Activated CD4-positive, alpha-beta T cell treated with anti-CD3 and anti-CD28 coated beads for 4 hours (primary cell): ENCODE measurements at places on chromosomes 4 and X.

DNA sequence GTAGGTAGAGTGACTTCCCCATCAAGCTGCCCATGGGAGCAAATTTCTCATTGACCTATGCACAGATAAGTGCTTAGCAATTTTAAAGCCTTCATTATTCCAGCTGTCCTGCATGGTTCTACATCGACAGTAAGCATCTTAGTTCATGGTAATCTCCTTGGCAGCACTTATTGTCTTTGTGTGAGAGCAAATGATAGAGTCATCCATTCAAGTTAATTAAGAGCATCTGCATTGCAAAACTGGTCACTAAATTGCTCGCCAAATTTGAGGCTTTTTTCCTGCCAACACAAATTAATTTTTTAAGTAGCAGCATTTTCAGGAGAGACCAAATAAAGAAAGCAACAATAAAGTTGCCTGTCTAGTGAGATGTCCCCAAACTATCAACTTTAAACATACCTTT, 76.7 kb downstream of the SH3BGRL start:
- no peak for DNase-seq

DNA sequence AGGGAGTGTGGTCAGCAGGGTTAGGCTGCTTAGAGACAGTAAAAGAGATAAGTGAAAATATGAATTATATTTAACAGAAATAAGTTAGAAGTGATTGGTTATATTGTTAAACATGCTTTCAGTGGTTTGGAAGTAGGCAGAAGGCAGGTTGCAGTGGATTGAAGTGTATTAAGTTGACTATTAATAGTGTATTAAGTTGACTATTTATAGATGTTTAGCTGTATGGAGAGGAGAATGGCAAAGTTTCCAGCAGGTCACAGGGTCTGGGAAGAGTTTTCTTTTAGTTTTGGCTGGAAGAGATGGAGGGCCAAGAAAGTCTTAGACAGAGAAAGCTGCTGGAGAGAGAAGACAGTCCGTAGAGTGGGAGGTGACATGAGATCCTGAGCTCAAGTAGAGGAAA, 7.9 kb downstream of the SMIM20 start:
- no peak for DNase-seq

- no peak for DNase-seq
These were observed 91.4 kb downstream of the ARSJ start for GRCh38 chr4:113888006-113888405.

GRCh38 chr4:69910016-69910782, 20.7 kb upstream of the CSN1S1 start:
- DNase-seq, result no peak

- DNase-seq, result no peak
These were observed 84.6 kb upstream of the STS start for GRCh38 chrX:7062903-7063302.

GRCh38 chr4:156560701-156561100, 410.9 kb downstream of the PDGFC start:
- no peak for DNase-seq

DNA sequence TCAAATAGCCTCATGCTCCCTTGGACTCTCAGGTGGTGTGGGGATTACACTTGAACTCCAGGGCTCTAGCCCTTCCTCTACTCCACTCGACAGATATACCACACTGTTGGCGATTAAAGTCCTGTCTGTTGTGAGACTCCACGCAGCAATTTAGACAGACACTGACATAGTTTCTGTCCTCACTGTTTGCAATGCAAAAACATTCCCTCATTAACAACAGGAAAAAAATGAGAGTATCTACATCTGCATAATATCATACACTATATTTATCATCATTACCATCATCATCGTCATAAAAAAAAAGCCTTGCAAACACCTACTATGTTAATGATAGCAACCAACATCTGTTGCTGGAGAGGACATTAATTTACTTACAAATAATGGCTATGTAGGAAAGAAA, 132.4 kb downstream of the RASL11B start:
- no peak for DNase-seq

DNA sequence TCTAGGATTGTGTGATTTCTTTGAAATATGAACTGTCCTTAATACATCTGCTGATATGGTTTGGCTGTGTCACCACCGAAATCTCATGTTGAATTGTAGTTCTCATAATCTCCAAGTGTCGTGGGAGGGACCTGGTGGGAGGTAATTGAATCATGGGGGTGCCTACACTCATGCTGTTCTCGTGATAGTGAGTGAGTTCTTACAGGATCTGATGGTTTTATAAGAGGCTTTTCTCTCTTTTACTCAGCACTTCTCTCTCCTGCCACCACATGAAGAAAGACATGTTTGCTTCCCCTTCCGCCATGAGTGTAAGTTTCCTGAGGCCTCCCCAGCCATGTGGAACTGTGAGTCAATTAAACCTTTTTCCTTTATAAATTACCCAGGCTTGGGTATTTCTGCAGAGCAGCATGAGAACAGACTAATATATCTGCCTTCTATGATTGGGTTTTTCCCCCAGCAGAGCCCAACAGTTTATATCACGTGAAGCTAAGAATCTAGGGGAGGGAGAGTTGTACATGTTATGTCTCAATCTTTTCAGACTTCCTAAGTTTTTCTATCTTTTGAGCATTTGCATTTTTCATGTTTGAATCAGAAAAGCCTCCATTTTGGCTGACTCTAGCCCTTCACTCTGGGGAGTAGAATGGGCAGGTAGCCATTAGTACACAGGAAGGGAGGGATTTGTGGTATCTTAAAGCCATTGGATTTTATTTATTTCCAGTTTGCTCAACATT, 58.9 kb downstream of the PLAC1 start:
- DNase-seq, result no peak

DNA sequence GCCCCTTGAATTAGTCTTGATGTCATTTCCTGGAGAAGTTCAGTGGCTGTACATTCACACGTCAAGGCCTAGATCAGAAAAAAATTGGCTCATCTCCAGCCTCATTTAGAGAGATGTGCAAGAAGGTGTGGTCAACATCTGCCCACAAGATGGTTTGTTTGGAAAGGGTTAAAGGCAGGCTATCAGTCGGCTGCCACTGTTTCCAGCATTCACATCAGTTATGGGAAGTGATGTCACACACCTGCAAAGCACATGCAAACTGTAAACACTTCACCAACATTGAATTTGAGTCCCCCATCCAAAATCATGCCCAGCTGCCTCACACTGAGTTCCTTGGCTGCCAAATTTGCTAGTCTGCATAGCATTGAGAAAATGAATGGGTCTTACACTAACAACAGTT, 498.3 kb upstream of the INTU start:
- no peak for DNase-seq
